ENCODE measurements at places on chromosomes 1 and 21.

GRCh38 chr1:238675221-238675620 lies 711.1 kb upstream of the CHRM3 start:
- DNase-seq, result no peak

DNA sequence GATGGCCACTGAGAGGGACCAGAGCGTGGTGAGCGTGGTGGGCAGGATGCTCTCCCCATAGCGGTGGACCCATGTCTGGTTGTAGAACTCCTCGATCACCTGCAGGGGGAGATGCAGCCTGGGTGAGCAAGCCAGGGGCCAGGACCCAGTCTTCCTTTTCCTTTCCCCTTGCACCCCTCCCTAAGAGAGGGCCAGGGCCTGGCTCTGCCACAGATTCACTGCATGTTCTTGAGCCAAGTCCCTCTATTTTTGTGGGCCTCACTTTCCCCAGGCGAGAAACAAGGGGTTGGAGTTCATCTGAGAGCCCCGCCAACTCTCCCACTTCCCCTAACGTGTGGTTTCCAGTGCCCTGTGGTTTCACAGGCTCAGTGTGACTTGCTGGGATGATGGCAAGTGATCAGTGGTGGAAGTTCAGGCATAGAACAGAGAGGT lies 27.5 kb downstream of the SLC2A1 start:
- peak; percentile 72 for DNase-seq

- no peak for DNase-seq
These were observed 1.8 kb downstream of the FOXD3 start for GRCh38 chr1:63323865-63324778.

- no peak for DNase-seq
These were observed 4.6 kb upstream of the DDOST start for GRCh38 chr1:20665726-20666125.

GRCh38 chr1:115211071-115211745 lies 121.9 kb upstream of the TSPAN2 start:
- no peak for DNase-seq

GRCh38 chr1:184116287-184116686 lies 64.8 kb downstream of the TSEN15 start:
- no peak for DNase-seq

- DNase-seq, result no peak
These were observed 181.4 kb downstream of the CLIC6 start for GRCh38 chr21:34850166-34850690.

- DNase-seq, result no peak
These were observed 2.0 kb downstream of the MATN1 start for GRCh38 chr1:30721341-30721793.

- DNase-seq, result no peak
These were observed 19.8 kb upstream of the PTAFR start for GRCh38 chr1:28196330-28196729.

DNA sequence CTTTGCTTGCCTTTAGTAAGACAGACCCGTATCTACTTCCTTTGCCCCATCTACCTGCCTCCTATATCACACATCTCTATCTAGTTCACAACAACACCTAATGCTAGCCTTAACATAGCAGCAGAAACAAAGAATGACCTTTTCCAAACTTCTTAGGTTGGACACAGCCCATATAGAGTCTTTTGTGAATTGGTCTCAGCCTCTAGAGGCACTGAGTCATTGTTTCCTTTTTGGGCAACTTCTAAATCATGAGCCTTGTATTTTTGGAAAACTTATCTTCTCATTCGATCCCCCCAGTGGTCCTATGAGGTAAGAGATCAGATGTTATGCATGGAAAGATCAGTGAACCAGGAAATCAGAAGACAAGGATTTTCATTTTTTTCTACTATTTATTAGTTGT lies 679.4 kb upstream of the USP24 start:
- DNase-seq, result no peak

DNA sequence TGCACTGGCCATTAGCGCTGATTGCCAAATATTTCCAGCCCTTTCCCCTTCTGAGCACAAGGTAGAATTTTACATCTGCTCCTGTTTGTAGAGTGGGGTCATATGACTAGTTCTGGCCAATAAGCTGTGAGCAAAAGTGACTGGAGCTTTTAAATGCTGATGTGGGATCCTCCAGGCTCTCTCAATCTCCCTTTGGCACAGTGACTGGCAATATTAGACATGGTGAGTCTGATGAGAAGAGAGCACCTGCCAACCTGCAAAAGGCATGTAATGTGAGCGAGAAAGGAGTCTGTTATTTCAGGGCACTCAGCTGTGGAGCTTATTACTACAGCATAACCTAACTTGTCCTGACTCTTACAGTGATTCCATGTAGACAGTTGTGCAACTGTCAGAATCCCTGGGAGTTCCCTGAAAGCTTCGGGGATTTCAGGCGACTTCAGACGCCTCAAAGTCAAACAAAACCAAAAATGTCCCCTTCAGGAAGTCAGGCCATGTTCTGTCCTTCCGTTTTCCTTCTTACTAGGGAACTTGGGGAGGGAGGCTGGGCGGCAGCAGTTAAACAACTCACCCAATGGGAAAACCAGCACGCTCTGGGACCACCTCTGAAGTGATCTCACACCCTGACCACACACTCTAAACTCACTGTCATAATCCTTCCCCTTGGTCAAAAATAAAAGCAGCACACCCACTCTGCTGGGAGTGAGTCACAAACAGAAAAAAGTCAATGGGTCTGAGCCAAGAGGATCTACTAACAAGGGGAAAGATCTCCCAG lies 3.6 kb upstream of the RASSF5 start:
- DNase-seq, result peak; percentile 98

- DNase-seq, result no peak
These were observed 1065.6 kb upstream of the TMPRSS15 start for GRCh38 chr21:19468991-19469715.

- DNase-seq, result peak; percentile 28
These were observed 53.3 kb downstream of the EIF4G3 start for GRCh38 chr1:21123287-21123948.

DNA sequence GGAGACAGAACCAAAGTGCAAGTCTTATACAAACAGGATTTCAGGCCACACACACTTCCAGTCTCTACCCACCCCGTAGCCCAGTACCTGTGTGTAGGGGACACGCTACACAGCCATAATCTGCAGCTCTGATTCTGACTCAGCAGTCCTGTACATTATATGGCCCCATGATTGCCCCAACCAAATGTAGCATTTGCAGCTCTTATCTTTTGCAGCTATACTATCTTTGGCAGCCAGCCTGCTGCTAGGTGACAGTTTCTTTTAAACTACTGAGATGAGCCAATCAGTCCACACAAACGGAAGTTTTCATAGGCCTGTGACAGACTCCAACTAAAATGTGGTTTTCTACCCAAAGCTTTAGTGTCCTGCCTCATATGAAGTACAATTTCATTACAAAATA lies 259.6 kb upstream of the ST6GALNAC5 start:
- no peak for DNase-seq

DNA sequence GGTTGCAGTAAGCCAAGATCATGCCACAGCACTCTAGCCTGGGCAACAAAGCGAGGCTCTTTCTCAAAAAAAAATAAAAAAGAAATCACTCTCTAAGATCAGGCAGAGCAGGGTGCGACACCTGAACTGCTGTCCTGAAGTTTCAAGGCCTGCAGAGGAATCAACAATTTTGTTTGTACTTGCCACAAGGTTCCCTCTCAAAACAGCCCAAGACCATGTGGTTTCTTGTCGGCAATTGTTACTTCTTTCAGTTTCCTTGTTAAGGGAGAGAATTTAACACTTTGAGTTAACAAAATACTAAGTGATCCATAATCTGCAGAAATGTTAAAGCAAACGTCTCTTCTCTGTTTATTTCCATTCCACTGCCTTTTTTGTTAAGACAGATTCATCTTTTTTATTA lies 36.5 kb downstream of the MACO1 start:
- no peak for DNase-seq

- DNase-seq, result no peak
These were observed 6.9 kb downstream of the TRABD2B start for GRCh38 chr1:47990286-47990685.

- DNase-seq, result peak; percentile 80
These were observed 28.2 kb upstream of the DOCK7 start for GRCh38 chr1:62716397-62716796.

DNA sequence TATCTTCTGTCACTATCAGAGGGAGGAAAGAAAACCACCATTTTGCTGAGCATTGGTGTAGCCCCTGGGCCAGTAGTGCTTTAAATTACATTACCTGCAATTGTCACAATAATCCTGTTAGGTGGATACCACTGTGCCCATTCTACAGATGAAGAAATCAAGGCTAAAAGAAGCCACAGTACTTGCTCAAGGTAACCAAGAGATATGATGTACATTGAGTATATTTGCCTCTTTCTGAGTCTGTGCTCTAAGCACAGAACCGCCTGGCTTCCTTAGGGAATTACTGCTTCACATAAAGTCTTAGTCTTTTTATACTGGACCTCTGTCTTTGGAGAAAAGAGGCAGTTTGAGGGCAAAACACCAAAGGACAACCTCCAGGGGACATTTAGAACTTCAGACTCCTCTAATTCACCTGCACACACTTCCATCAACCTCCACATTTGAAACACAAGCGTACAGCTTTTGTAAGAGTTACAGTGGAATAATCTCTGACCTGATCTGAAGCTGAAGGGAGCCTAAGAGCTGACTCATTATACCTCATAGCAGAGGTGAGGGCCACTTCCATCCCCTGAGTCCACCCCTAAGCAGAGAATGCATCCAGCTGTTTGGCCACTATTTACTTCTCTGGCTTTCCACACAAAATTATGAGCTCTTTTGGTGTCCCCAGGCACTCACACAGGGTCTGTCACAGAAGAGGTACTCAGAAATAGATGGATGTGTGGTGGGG lies 61.8 kb downstream of the PLPP3 start:
- DNase-seq, result no peak

- no peak for DNase-seq
These were observed 27.3 kb upstream of the LMX1A start for GRCh38 chr1:165383599-165384405.

- DNase-seq, result no peak
These were observed 32.4 kb downstream of the ATP1A1 start for GRCh38 chr1:116405241-116406135.

GRCh38 chr1:30765556-30766434 lies 8.2 kb upstream of the LAPTM5 start:
- no peak for DNase-seq

DNA sequence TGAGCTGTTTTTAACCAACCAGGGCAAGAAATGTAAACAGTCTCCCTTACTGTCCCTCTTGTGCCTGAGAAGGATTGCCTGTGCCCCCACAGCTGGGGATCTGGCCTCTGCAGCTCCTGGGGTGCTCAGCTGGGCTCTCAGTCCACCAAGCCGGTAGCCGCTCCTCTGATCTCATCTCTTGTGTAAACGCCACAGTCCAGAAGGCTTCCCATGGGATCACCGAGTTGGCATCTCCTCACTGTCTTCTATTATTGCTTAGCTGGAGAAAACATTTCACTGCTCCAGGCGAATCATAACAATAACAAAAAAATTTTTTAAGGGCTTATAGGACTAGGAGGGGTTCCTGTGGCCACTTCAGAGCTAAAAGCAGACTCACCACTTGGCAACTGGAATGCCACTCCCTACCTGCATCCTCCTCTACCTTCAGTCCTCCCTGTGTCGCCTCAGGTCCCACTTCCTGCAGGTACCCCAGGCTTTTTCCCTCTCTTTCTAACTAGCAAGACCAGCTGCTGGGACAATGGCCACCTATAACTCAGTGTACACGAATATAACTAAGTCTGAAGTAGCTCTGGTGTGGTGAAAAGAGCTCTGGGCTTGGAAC lies 75.8 kb downstream of the ATP1A1 start:
- DNase-seq, result no peak

GRCh38 chr21:45132841-45133573 lies 58.6 kb downstream of the ADARB1 start:
- peak; percentile 32 for DNase-seq

- no peak for DNase-seq
These were observed 10.6 kb downstream of the HCRTR1 start for GRCh38 chr1:31627930-31628559.

- no peak for DNase-seq
These were observed 4.5 kb upstream of the MAP3K7CL start for GRCh38 chr21:29125979-29126378.

DNA sequence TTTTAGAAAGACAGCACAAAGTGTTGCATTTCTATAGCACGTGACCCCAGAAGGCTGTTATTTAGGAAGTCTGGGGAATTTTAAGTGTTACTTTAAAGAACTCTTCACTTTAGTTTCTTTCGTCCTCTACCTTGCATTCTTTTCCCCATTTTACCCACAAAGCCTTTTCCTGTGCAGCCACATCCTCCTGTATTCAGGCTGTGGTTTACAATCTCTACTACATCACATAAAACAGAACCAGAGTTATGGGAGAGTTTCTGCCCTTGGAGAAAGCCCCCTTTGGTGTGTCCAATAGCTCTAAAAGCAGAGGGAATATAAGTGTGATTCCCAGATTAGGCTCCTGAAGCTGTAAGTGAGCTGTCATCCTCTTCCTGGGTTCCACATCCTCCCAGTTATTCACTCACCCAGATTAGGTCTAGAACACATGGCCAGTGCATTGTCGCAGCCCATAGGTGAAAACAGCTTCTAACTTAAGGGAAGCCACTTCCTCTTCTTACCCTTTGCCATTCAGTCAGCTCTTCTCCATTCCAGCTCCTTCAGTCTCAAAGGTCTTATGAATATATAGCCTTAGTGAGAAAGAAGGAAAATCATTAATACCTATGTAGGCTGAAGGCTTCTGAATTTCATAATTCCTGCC lies 171.1 kb downstream of the PIGK start:
- peak; percentile 6 for DNase-seq

GRCh38 chr1:21823206-21823979 lies 11.3 kb downstream of the LDLRAD2 start:
- DNase-seq, result peak; percentile 28

DNA sequence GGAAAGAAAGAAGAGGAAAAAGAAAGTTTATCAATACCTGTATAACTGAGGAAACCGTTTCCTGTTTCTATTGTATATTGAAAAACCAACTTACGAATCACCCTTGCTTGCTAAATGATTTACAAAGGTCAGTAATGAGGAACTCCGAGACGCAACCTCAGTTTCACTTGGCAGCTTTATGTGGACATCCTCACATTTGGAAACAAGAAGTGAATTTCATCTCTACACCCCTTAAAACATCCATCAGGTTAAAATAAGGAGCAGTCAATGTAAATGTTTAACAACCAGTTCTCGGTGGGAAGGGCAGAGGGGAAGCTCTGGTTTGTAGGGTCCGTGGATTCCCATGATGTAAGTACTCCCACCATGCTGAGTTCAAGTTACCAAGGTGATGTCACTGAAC lies 481.7 kb upstream of the RUNX1 start:
- peak; percentile 79 for DNase-seq

- no peak for DNase-seq
These were observed 33.3 kb downstream of the PCNT start for GRCh38 chr21:46357335-46357604.
